ENCODE measurements at places on chromosomes 5 and 9. TPM values are rescaled to one million over a fixed set of nuclear protein-coding genes. Genes with fewer than 3 reads are reported as not detected.

The TNFSF8 gene
- not detected for polyA plus RNA-seq

The GPX8 gene
- 1.8 TPM for polyA plus RNA-seq

The STC2 gene
- 2.0 TPM for polyA plus RNA-seq

The FOXD1 gene
- 0.15 TPM for polyA plus RNA-seq

The GALNT12 gene
- not detected for polyA plus RNA-seq

The SLC4A9 gene
- polyA plus RNA-seq: 0.11 TPM

The KIAA1191 gene
- polyA plus RNA-seq: 46.1 TPM

The PROB1 gene
- polyA plus RNA-seq: not detected

The LRRC70 gene
- polyA plus RNA-seq: 0.35 TPM

The CKMT2 gene
- polyA plus RNA-seq: not detected

The CDO1 gene
- polyA plus RNA-seq: 40.0 TPM

The RPL37 gene
- 580 TPM for polyA plus RNA-seq

The TGFBI gene
- 0.56 TPM for polyA plus RNA-seq

The ZNF622 gene
- 17.0 TPM for polyA plus RNA-seq

The ANXA1 gene
- 18.8 TPM for polyA plus RNA-seq

The GABRA1 gene
- polyA plus RNA-seq: 1,123 TPM
